ENCODE measurements at places on chromosomes 5 and 9.

GRCh38 chr5:56829137-56829908 lies 14.0 kb downstream of the MAP3K1 start:
- DNase-seq = peak; percentile 3

- no peak for DNase-seq
Measured at GRCh38 chr5:95241635-95242034, 43.3 kb downstream of the MCTP1 start.

DNA sequence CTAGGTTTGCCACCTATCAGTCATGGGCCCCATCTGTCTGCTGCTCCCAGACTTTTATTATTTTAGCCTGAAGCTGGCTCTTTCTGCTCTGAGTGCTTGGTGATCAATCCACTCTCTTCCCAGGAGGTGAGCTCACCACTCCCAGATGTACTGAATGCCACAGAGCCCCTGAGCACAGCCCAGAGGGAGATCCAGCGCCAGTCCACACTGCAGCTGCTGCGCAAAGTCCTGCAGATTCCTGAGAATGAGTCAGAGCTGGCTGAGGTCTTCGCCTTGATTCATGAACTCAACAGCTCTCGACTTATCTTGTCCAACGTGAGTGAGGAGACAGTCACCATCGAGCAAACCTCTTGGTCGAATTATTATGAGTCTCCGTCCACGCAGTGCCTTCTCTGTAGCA lies 36.0 kb downstream of the HMGXB3 start:
- no peak for DNase-seq

- no peak for DNase-seq
Measured at GRCh38 chr5:151949701-151950308, 25.2 kb upstream of the GLRA1 start.

DNA sequence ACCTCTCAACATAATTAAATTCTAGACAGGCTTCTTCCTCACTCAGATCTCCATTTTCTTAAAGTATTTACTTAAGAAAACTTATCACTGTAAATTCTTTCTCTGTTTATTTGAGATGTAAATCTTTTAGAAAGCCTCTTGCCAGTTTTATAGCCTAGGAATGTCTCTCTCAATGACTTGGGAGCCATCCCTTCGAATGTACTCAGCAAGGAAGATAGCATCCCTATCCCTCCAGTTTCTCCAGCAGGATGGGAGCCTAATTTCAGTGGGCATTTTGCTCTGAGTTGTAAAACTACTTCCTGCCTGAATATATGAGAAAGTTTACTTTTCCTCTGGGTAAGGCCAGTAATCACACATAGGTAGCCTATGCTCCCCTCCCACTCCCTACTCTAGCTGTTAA lies 558.5 kb upstream of the ARRDC3 start:
- DNase-seq = no peak

DNA sequence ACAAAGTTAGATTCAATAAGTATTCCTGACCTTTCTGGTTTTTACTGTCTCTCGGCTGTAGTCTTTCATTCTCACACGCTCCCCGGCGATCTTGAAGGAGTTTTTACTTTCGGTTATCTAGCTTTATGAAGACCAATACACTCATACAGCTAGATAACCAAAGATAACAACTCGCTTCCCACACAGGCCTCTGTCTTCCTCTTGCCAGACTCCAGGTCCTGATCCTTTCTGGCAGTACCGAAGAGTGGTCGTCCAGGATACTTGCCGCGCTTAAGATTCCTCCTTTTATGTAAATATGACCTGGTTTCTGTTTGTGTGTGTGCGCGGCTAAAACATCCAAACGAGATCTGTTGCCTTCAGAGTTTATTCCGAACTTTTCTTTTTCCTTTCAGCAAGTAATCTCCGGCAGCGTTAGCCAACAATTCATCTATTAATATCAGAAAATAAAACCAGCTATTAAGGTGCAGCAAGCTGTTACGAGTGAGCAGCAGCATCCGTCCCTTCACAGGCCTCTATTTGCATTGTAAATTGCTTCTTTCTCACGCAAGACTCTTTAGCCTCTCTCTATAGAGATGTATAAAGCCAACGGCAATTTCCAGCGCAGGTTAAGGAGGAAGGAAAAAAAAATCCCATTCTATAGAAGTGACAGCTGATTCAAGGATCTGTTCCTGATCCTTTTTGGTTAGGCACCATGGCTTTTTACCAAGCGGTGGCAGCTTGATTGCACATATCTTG lies 216.1 kb downstream of the MEF2C start:
- DNase-seq = no peak

- no peak for DNase-seq
Measured at GRCh38 chr9:95021166-95021886, 294.8 kb downstream of the AOPEP start.

GRCh38 chr5:107919969-107920368 lies 249.2 kb upstream of the EFNA5 start:
- DNase-seq = no peak

- DNase-seq = no peak
Measured at GRCh38 chr9:127522727-127523126, 71.4 kb downstream of the LRSAM1 start.

DNA sequence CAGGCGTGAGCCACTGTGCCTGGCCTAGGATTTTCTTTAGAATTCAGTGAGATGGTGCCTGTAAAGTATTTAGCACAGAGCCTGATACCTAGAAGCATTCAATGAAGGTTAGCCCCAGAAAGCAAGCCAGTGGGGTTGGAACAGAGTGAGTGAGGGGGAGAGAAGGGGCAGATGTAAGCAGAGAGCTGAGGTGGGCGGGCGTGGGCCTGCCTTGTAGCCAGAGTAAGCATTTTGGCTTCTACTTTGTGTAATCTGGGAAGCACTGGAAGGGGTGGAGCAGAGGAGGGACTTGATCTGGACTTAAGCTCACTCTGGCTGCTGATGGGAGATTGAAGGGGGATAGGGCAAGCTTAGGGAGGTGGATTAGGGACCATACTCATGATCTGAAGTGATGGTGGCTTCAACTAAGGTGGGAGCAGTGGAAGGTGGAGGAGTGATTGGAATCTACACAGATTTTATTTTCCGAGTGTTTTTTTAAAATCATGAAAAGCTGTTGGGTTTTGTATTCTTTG lies 2.6 kb downstream of the EXOSC2 start:
- DNase-seq = no peak

DNA sequence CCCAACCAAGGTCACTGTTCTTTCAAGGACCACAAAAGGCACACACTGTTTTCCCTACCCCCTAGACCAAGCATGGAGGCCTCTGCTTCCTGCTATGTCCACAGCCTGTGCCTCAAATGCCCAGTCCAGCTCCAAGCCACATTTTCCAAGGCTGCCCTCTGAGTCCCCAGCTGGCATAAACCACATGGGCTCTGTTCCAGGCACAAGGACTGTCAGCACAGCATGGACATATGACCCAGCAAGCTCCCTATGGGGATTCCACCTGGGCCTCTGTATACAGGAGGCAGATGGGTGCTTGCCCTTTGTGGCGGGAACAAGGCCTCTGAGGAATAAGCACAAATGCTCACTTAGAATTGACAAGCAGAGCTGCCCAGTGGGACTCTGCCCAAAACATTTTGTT lies 115.2 kb downstream of the SPOCK1 start:
- no peak for DNase-seq

DNA sequence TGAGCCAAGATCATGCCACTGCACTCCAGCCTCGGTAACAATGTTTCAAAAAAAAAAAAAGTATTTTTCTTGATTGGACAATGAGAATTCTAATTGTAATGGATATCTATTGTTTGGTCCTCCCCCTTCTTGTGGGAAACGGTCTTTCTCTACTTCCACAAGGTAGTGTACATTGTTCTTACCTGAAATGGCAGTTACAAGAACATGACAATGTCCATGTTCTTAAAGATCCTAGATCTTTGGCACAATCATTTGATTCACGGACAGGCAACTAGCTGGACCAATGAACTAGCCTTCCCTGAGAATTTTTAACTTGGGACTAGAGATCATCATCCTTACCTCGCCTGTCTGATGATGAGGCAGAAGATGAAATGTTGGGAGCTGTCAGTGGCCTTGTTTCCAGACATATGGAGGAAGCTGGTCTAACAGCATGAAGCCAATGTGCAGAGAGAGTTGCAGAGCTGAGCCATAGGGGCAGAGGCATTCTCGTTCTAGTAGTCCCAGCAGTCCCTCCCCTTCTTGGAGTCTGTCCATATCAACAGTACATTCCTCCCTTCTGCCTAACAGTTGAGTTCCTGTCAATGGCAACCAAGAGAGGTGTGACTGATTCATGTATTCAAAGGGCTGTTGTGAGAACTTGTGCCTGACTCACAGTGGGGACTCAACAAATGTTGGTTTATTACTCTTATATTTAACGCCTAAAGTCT lies 2.1 kb upstream of the MARCHF6 start:
- no peak for DNase-seq

- DNase-seq = no peak
Measured at GRCh38 chr9:70020217-70020616, 23.4 kb upstream of the MAMDC2 start.

DNA sequence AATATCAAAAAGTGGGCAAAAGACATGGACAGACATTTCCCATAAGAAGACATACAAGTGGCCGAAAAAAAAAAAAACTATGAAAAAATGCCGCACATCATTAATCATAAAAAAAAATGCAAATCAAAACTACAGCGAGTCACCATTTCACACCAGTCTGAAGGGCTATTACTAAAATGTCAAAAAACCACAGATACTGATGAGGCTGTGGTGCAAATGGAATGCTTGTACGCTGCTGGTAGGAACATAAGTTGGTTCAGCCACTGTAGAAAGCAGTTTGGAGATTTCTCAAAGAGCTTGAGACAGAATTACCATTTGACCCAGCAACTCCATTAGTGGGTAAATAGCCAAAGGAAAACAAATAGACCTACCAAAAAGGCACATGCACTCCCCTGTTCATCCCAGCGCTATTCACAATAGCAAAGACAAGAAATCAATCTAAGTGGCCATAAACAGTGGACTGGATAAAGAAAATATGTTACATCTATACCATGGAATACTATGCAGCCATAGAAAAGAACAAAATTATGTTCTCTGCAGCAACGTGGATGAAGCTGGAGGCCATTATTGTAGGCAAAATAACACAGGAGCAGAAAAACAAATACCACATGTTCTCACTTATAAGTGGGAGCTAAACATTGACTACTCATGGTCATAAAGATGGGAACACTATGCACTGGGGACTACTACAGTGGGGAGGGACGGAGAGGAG lies 110.6 kb upstream of the BOD1 start:
- DNase-seq = no peak

DNA sequence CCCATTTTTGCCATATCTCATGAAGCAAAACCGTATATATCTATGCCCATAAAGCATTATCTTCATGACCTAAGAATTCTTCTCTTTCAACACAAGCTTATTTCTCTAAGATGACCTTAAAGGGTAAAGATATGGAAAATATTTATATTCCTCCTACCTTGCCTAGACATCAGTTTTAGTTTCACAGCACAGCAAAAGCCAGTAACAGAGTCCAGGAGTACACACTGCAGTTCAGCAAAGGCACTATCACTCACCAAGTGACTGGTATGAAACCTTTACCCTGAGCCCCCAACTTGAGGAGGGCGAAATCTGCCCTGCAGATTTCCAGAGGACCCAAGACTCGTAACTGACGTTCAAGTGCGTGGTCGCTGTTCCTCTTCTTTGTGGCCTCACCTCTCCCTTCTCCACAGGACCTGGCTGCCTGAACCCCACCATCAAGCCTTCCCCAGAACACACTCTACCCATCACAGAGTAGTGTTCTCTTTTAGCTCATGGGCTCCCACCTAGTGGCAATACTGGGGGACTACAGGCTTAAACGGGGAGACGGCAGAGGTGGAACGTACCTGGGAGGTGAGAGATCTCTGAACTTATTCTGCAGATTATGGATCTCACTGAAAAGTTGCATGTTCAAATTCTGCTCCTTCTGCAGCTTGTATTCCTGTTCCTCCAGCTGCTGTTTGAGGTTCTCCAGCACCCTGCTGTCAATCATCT lies 141.0 kb downstream of the CDK5RAP2 start:
- DNase-seq = no peak

GRCh38 chr5:121138495-121138907 lies 674.4 kb downstream of the PRR16 start:
- no peak for DNase-seq

- DNase-seq = no peak
Measured at GRCh38 chr5:172641359-172642050, 442 bp downstream of the NEURL1B start.

- no peak for DNase-seq
Measured at GRCh38 chr5:157476702-157477408, 16.8 kb downstream of the NIPAL4 start.

DNA sequence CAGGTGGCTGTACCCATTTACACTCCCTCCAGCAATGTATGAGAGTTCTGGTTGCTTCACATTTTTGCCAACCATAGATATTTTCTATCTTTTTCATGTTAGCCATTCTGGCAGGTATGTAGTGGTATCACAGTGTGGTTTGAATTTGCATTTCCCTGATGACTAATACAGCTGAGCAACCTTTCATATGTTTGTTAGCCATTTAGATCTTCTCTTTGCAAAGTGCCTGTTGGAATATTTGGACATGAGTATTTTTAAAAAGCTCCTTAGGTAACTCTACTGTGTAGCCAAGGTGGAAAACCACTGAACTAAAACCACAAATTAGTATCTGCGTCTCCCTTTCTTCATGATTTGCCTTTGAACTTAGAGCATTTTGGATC lies 31.9 kb downstream of the IRF1 start:
- DNase-seq = no peak

DNA sequence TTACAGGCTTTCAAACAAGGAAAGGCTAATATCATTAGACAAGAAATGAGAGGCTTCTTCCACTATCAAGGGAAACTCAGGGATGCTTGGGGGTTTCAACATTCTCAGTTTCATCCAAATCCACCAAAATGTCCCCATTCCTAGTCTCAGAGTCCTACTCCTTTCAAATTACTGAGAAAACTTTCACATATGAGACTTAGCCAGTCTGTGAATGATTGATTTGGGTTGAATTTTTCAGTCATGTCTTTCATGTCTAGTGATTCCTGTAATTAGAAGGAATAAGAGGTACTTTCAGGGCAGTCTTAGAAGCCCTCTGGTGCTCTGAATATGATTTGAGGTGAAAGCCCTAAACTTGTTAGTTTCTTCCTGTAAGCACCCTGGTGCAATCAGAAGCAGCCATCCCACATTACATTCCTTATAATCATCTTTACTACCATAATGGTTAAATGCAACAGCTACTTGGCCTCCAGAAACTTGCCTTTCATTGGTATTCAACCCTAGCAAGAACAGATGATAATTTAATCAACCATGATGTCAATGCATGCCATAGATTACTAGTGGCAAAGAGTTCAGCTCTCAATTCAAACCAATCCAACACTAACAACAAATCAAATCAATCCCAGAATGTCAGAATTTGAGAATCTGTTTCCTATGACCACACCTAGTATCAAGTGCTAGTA lies 50.7 kb upstream of the RIC1 start:
- DNase-seq = no peak

- no peak for DNase-seq
Measured at GRCh38 chr5:171538681-171539080, 119.2 kb downstream of the FGF18 start.

GRCh38 chr9:126395439-126396212 lies 69.0 kb downstream of the MVB12B start:
- no peak for DNase-seq

DNA sequence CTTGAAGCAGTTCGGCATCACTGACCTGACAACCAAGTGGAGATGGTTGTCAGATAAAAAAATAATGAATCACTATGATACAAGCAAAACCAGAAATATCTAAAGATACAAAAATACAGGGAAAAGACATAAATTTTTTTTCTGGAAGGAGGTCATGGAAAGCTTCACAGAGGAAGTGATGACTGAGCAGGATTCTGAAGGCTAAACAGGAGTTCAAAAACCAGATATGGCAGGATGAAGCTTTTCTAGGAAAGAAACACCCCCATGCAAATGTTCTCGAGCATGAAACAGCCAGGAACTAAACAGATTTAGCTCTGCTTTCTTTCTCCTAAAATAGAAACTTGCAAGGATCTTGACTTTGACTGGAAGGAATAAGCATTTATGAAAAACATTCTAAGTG lies 60.7 kb upstream of the IFNE start:
- DNase-seq = no peak
